ENCODE measurements at places on chromosomes 4 and X.
A peak's percentile ranks its signal among the peaks of the same experiment; 100 is the strongest.

DNA sequence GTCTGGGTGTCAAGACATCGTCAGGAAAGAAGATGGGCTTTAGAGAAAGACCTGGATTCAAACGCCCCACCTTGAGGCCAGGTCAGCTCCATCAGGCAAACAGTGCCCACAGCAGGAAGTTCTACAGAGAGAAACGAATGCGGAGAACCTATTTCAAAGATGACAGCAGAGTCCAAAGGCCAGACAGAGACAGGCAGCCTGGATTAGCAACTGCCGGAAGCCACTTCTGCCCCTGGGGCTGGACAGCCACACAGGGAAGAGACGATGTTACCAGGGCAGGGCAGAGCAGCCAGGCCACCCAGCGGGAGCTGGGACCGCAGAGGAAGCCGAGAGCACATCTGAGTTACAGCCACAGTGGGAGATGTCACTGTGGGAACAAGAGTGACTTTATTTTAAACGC is 1.2 kb downstream of the C4orf50 start:
- no peak for DNase-seq

DNA sequence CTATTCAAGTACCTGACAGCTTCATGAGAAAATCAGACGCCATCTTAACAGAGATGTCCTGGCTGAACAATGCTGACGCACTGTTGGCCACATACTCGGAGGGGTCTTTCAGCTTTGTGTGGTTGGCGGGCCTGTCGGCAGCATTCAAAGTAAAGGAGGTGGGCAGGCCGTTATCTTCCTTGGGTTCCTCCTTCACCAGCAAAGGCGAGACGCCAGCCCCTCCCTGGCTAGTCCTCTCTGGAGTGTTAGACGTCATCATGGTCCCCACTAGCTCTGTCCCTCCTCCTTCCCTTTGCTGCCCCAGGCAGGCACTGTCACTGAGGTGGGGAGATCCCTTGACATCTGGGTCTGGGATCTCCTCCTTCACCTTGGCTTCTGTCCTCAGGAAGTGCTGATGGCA is 53.0 kb downstream of the ZNF827 start:
- no peak for DNase-seq

GRCh38 chrX:150841456-150842197 is 56.8 kb downstream of the CD99L2 start:
- DNase-seq: no peak

DNA sequence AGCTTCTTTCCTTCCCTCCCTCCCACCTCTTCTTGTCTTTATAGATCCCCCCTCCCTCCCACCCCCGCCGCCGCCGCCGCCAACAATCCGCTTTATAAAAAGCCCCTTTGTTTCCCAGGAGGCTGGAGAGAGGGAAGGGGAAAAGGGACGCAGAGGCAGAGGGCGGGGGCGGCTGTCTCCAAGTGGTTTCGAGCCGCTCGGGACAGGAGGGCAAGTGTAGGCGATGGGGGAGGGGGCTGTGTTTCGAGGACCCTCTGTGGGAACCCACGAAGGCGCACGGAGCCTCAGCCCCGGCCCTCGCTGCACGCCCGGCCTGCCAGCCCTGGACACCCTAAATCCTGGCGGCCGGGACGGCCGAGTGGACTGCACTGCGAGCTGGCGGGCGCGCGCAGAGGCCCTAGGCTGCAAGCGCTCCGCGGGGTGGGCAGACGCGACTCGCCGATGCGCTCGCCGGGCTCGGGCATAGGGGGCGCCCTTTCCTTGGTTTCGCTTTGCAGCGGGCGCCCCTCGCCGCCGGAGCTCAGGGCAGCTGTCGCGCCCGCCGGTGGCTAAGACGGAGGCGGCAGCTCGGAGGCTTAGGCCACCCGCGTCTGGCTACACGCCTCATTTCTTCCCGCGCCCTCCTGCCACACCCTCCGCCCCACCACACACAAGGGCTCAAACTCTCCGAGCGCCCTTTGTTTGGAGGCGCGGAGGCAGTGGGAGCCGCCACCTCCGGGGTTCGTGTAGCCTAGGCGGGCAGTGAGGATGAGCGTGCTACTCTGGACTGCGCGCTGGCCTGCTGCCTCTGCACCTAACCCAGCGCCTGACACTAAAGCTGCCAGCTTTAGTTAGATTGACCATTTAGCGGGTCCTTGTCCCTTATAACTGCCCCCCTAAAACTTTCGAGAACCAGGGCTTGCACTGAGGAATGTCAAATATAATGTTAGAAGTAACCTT is 2.2 kb downstream of the MAMLD1 start:
- DNase-seq: peak; percentile 83

DNA sequence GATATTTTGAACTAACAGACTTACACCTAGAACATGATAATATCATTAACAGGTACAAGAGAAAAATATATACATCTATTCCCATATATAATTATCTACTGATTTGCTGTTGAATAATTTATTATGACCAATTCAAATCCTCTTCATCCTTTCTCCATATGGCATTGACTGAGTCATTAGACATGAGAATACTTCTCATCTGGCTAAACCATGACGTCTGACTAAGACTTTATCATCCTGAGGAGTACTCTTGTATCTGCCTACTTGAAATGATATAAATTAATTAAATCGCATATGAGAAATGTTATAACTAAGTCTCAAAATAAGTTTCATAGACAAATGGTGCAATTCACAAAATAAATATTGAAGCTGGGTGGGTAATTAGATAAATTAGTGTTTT is 67.4 kb downstream of the EMCN start:
- DNase-seq: no peak

- DNase-seq: no peak
Measured at GRCh38 chr4:10203851-10204250, 87.3 kb upstream of the WDR1 start.

- peak; percentile 42 for DNase-seq
Measured at GRCh38 chrX:79366873-79367749, at the start of gene ITM2A. TSS of gene ITM2A (minus strand) at chrX:79367334. CDS start at chrX:79367215, 119 bp downstream.

DNA sequence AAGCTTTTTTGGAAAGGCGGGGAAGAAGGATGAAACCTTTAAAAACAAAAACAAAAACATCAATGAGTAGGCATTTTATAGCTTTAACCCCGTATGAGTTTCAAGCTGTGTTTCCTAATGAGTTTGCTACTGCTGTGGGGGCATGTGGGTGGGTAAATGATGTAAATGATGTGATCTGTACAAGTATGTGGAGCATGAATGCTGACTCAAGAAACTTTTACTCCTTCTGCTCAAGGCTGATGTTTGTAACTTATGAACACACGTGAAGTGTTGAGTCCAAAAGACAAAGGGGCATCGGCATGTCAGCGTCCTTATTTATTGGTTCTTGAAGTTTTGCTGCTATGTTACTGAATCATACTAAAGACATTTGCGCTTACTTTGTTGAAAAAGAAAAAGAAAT is 76.9 kb downstream of the CLCN4 start:
- no peak for DNase-seq

DNA sequence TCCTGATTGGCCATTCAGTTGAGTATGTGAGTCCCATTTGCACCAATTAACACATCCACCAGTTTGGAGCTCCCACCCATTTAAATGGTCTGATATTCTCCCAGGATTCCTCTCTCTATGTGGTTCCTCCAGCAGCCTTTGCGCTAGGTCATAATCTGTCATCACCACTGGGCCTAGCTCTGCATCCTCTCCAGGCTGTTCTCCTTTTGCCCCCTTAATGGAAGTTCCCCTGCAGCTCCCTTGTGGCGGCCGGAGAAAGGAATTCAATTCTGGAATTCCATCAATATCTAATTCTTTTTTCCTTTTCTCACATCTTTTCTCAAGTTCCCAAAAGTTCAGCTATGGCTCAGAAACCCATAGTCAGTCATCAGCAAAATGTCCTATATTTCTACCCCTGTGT is 2184.4 kb upstream of the AGA start:
- DNase-seq: no peak

DNA sequence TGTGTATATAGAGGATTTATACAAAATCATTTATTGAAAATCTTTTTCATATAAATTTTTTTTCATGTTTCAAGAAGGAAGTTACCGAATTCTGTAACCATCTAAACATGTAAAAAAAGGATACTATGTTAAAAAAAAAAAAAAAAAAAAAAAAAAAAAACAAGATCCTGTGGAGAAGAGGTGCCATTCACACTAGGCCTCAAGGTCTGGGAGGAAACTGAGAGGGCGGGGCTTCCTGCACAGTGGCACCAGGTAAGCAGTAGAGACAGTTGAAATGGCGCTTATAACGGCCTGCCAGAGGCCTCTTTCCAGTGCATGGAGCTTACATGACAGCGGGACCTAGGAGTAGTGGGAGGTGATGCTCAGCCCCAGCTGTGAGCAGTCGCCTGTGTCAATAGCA is 17.5 kb downstream of the TRAPPC2 start:
- no peak for DNase-seq

GRCh38 chr4:59597536-59598329 is 1602.4 kb upstream of the ADGRL3 start:
- peak; percentile 82 for DNase-seq

DNA sequence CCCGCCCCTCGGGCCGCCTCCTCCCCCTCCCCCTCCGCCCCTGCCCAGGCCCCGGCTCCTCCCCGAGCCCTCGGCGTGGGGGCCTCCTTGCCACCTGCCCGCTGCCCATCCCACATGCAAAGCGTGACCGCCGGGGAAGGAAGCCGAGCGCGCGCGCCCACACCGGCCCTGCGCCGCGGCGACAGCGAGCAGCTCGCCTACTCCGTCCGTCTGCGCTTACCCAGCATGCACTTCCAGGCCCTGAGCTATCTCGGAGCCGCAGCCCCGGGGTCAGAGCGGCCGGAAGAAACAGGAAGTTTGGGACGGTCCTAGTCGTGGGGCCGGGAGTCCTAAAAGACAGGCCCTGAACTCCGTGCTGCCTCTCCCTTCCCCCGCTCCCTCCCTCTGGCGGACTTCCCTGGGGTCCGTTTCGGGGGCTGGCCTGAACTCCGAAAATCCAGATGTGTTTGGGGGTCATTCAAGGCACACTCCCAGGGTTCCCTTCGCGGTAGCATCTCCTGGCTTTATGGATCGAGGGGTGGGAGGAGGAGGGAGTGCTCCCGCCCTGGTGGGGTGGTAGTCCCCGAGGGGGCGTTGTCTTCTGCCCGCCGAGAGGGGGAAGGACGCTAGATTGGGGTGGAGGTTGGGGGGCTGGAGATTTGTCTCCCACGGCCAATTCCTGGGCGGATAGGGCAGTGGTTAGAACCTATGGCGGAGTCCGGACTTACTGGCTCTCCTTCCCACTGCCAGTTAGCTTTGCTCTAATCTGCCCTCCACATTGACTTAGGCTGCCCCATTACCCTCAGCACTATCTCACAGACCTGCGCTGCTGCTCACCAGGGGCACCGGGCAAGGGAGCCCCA is 25.0 kb upstream of the BCORL1 start:
- no peak for DNase-seq

DNA sequence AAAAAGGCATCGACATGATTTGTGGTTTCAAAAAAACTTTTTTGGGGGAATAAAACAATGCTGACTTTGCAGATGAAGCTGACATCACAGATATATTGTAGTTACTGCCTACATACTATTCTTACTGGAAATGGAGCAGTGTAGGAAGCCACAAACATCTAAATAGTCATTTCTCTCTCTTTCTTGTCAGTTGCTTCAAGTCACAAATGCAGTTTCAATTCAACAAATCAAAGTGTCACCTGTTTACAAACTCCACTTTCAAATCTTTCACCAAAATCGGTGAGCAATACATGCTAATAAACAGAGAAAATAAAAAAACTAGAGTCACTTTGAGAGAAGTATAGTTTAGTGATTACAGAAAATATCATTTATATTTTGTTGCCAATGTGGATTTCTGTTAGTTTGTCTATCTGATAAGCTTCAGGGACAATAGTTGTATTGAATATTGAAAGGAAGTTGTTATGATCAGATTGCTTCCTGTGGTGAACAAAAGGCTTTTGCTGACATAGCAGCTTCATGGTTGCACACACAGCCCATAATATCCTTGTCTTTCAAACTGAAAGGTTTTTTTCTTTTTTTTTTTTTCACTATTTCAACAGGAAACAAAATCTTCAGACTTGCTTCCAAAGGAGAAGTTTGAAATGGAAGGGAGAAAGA is 49.7 kb upstream of the PTPN13 start:
- no peak for DNase-seq

All from putamen (tissue), 1 donor.